ENCODE measurements at places on chromosomes 7 and 10.

- no peak for DNase-seq
Measured at GRCh38 chr7:50690541-50691011, 92.1 kb downstream of the GRB10 start.

DNA sequence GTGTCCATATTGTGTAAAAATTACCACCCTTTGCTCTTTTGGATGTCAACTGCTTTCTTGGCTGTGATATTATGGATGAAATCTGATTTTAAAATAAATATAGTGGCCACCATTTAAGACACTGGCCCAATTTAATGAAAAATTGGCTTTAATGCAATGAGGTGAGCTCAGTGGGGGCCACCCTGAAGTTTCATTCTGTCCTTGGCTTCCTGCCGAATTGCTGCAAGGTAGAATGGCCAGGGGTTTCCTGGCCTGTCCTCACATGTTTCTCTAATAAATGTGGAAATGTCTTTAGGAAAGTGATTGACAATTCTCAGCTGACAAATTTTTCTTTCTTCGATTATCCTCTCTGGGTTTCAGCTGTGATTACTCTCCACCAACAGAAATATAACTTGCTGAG is 36.0 kb downstream of the DYNC1I1 start:
- no peak for DNase-seq

DNA sequence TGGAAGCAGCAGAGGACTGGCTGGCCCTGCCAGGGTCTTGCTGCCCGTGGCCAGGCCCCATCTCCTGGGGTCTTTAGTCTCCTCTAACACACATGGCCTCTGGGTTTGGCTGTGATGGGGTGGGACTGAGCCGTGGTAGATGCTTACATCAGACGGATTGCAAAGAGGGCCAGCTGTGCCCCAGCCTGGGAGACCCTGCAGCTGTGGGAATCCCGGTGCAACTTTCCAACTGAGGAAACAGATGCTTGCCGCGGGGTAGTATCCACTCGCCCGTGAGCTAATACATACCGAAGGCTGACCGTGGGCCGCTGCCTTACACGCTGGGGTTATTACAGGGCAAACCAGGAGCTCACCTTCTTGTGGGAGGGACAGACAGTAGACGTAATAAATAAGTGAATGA is 24.1 kb upstream of the SH2B2 start:
- no peak for DNase-seq

DNA sequence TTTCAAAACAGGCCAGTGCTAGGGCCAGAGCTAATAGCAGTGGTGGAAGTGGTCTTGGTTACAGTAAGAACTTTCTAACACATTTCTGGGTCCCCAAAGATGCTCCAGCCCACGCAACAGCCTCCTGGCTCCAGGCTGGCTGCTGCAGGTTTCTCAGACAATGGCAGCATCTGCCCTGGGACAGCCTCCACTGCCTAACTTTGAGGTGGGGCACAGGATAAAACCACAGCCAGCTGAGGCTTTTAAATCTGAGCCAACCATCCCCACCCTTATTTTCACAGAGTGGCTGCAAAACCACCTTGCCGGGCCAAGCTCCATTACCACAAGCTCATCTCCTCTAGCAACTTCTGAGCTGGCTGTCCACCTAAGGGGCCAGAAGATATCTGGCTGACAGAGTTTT is 84.8 kb downstream of the FAM53B start:
- DNase-seq = no peak

GRCh38 chr7:104327534-104327933 is 869 bp upstream of the LHFPL3 start:
- no peak for DNase-seq

GRCh38 chr7:131124001-131124629 is 203.6 kb upstream of the MKLN1 start:
- DNase-seq = no peak

DNA sequence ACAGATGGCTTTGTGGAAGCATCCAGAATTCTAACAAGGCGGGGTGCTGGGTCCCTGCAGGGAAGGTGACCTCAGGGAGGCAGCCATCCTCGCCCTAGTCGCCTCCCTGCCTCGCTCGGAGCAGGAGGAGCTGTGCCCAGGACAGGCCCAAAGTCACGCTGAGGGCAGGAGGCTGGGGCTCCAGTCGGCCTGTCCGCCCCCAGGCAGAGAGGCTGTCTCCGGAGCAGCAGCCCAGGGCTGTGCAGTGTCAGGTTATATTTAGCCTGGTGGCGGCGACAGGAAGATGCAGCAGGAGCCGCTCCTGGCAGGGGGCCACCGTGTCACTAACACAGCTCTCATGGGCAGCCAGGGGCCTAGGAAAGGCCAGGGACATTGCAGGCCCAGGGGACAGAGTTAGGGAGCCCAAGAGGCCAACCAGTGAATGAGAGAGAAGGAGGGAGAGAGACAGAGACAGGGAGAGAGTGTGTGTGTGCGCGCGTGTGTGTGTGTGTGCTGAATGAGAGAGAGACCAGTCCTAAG is 13.5 kb downstream of the KCNH2 start:
- DNase-seq = no peak

GRCh38 chr10:66929375-66929774 is 3.5 kb downstream of the LRRTM3 start:
- no peak for DNase-seq

- no peak for DNase-seq
Measured at GRCh38 chr7:82961240-82961639, 201.4 kb downstream of the PCLO start.

DNA sequence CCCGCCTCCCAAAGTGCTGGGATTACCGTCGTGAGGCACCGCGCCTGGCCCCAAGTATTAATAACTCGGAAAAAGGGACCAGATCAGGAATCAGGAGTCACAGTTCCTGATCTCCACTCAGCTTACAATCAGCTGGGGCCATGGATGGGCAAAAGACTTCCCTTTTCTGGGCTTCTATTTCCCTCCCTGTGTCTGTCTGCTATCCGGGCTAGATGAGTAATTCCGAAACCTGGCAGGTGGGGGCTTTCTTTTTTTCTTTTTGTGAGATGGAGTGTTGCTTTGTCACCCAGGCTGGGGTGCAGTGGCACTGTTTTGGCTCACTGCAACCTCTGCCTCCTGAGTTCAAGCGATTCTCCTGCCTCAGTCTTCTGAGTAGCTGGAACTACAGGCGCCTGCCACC is 11.6 kb downstream of the RPS24 start:
- no peak for DNase-seq

- no peak for DNase-seq
Measured at GRCh38 chr7:43083106-43083505, 29.3 kb upstream of the HECW1 start.

GRCh38 chr10:58512491-58513187 is at the start of gene BICC1:
Gene BICC1 (plus strand): TSS chr10:58512872. CDS start chr10:58513144, 272 bp downstream.
- no peak for DNase-seq

- no peak for DNase-seq
Measured at GRCh38 chr7:26233902-26234511, 32.5 kb downstream of the CBX3 start.

DNA sequence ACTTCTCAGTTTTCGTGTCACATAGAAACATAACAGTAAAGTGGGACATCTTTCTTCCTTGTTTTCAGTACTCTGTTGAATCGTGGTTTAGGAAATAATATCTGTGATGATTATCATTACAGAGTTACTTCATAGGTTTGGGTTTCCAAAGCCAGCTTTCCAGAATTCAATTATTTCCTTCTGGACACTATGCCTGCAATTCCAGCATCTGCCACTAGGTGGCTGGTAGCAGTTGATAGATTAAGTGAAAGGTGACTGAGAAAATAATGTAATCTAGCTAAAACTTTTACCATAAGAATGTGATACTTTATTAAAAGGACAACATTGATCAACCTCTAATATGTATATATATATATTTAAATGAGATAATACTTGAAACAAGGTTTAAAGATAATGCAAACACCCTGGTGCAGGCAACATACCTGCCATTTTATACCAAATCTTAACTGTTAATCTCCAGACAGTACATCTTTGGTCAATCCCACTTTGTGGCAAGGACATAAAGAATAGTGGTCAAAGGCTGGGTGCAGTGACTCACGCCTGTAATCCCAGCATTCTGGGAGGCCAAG is 102.6 kb downstream of the SH3PXD2A start:
- DNase-seq = no peak

- no peak for DNase-seq
Measured at GRCh38 chr7:96441436-96442084, 119.7 kb upstream of the SLC25A13 start.

All from stimulated activated CD8-positive, alpha-beta memory T cell treated with anti-CD3 and anti-CD28 coated beads, Interleukin-15, amount 100 ng/mL, for 24 hours (primary cell).